ENCODE measurements at places on chromosomes 12 and 14.

GRCh38 chr14:66717561-66718140 is 209.7 kb downstream of the GPHN start:
- H3K27me3 ChIP-seq = no peaks in the 10 kb centered on the region
- DNase-seq = no peak

DNA sequence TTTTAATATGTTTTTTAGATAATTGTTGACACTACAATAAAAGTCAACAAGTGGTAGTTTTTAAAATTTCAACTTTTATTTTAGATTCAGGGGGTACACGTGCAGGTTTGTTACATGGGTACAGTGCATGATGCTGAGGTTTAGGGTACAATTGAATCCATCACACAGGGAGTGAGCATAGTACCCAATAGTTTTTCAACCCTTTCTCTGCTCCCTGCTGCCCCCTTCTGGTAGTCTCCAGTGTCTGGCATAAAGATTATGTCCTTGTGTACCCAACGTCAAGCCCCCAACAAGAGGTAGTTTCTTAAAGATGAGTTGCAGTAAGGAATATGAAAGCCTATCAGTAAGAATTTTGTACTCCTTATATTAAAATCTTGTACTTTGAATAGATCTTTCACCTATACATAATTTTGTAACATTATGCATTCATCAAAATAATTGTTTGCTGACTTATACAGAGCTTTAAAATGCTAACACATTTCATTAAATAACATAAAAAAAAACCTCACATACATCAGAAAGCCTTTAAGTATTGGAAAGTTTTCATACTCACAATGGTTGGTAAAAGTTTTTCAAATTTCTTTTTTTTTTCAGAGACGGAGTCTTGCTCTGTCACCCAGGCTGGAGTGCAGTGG is 5.4 kb upstream of the RALGAPA1 start:
- H3K4me3 ChIP-seq = no peak overlapping the region
- no peaks in the 10 kb centered on the region for H3K4me1 ChIP-seq
- no peak overlapping the region for H3K27ac ChIP-seq
- no peaks in the 10 kb centered on the region for H3K36me3 ChIP-seq
- H3K27me3 ChIP-seq = no peaks in the 10 kb centered on the region

DNA sequence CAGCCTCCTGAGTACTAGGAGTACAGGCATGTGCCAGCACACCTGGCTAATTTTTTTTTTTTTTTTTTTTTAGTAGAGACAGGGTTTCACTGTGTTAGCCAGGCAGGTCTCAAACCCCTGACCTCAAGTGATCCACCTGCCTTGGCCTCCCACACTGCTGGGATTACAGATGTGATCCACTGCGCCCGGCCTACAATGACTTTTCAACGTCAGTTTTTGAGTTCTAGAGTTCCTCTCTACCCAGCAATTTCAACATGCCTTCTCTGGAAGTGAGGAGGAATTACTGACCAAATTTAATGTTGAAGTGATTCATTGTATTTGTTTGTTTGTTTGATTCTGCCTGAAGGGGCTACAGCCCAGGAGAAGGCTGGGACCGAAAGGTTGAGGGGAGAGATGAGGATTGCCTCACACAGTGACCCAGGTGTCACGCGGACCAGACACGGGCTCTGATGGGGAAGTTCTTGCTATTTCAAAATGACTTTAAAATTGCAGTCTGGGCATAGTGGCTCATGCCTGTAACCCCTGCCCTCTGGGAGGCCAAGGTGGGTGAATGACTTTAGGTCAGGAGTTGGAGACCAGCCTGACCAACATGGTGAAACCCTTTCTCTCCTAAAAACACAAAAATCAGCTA is 8.6 kb upstream of the DENR start:
- H3K4me1 ChIP-seq = no peaks in the 10 kb centered on the region
- H3K27me3 ChIP-seq = no peaks in the 10 kb centered on the region
- no peak overlapping the region for H3K27ac ChIP-seq
- no peaks in the 10 kb centered on the region for H3K36me3 ChIP-seq
- no peak overlapping the region for H3K4me3 ChIP-seq

GRCh38 chr12:117282490-117282889 is 78.9 kb downstream of the NOS1 start:
- H3K27ac ChIP-seq = no peak overlapping the region
- no peaks in the 10 kb centered on the region for H3K36me3 ChIP-seq
- H3K4me1 ChIP-seq = no peaks in the 10 kb centered on the region
- DNase-seq = no peak
- H3K4me3 ChIP-seq = no peak overlapping the region
- H3K27me3 ChIP-seq = no peaks in the 10 kb centered on the region

GRCh38 chr12:43676183-43676813 is 82.3 kb downstream of the PUS7L start:
- H3K36me3 ChIP-seq = no peaks in the 10 kb centered on the region
- DNase-seq = no peak
- H3K4me3 ChIP-seq = no peak overlapping the region
- no peaks in the 10 kb centered on the region for H3K4me1 ChIP-seq
- H3K27me3 ChIP-seq = no peaks in the 10 kb centered on the region

DNA sequence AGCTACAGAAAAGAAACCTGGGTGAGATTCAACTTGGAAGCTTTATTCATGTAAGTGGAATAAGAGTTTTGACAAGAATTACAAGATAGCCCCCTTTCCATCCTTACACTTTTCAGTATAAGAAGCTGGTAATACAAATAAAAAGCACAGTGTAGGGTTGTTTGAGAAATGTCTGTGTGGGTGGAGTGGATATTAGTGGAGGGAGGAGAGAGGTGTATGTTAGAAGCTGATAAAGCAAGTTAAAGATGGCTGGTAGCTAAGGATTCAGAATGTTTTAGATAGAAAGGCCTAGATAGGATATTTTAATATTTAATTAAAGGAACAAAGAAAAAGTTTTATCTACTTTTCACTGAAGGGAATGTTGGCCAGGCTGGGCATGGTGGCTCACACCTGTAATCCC is 12.5 kb downstream of the CFAP54 start:
- peak overlapping the region; percentile 74 for H3K27ac ChIP-seq
- no peaks in the 10 kb centered on the region for H3K36me3 ChIP-seq
- H3K4me3 ChIP-seq = no peak overlapping the region
- no peaks in the 10 kb centered on the region for H3K27me3 ChIP-seq
- H3K4me1 ChIP-seq = no peaks in the 10 kb centered on the region

DNA sequence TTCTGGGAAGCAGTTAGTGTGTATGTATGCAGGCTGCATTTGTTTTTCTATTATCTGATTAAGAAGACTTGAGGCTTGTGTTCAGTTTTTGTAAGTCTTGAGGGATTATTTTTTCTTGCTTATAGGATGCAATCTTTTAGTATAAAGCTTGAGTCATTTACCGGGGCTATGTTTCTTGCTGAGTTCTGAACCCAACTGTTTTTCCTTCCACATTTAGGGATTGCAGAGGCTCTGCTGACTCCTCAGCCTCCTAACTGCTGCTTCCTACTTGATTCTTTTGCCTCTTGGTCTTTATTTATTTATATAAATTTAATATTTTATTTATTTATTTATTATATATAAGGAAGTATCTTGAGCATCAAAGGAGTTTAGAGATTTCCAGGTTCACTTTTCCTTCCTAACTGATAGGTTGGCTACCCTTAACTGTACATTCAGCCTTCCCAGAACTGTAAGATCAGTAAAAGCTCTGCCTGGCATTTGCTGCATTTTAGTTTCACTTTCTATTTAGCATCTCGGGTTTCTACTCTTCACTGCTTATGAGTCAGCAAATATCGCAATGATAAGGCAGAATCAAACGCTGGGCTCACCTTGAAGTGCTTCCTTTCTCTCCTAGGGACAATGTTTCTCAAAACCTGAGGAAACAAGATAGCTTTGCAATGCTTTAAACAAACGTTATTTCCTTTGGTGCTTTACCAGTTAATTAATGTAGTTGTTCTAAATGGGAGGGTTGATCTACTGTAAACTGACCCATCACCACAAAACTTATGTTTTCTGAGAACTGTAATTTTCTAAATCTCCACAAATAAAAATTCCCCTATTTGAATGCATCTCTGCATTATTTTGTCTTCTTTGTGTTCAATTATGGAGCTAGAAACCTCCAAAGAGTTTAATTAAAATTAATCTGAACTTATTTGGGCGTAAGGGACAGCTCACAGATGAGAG is 1183.7 kb upstream of the TMEM132C start:
- H3K27ac ChIP-seq = no peak overlapping the region
- no peak for DNase-seq
- peak overlapping the region; percentile 56 for H3K4me3 ChIP-seq

- no peaks in the 10 kb centered on the region for H3K4me1 ChIP-seq
- H3K4me3 ChIP-seq = no peak overlapping the region
- DNase-seq = no peak
- peaks cover 5% of the 10 kb centered on the region for H3K27me3 ChIP-seq
Measured at GRCh38 chr12:16613199-16613598, 7.2 kb upstream of the LMO3 start.

DNA sequence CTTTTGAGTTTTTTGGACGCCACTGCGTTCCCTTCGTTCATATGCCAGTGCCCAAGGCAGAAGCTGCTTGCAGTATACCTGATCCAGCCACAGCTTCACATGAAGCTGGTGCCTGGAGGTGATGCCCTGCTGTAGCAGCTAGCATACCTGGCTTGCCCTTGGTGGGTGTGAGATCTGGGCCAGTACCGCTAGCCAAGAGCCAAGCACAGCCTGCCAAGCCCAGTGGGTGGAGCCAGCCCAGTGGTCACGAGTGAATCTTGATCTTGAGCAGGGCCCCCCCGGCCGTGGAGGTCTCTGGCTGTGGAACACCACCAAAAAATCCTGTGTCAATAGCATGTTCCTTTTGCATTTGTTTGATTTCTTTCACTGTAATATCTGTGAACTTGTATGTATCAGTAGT is 7.3 kb upstream of the M6PR start:
- no peaks in the 10 kb centered on the region for H3K36me3 ChIP-seq
- no peaks in the 10 kb centered on the region for H3K27me3 ChIP-seq
- H3K4me3 ChIP-seq = no peak overlapping the region
- no peaks in the 10 kb centered on the region for H3K4me1 ChIP-seq
- no peak for DNase-seq

DNA sequence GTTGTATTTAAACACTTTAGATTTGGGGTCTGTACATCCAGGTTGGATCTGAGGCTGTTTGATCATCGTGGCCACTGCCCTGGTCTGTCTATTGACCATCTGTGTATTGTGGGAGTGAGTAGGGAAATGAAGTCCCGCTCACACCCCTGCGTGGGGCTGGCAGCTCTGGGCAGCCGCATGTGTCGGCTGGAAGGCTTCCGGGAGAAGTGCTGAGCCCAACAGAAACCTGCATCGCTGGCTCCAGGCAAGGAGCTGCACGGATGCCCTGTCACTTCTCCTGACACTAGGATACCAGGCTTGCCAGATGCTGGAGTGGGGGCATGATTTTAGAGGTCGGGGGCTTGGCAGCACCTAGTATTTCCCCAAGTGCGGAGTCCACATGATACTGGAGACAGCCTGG is 93.6 kb downstream of the PHETA1 start:
- H3K27ac ChIP-seq = no peak overlapping the region
- no peaks in the 10 kb centered on the region for H3K4me1 ChIP-seq
- no peaks in the 10 kb centered on the region for H3K36me3 ChIP-seq
- no peaks in the 10 kb centered on the region for H3K27me3 ChIP-seq

DNA sequence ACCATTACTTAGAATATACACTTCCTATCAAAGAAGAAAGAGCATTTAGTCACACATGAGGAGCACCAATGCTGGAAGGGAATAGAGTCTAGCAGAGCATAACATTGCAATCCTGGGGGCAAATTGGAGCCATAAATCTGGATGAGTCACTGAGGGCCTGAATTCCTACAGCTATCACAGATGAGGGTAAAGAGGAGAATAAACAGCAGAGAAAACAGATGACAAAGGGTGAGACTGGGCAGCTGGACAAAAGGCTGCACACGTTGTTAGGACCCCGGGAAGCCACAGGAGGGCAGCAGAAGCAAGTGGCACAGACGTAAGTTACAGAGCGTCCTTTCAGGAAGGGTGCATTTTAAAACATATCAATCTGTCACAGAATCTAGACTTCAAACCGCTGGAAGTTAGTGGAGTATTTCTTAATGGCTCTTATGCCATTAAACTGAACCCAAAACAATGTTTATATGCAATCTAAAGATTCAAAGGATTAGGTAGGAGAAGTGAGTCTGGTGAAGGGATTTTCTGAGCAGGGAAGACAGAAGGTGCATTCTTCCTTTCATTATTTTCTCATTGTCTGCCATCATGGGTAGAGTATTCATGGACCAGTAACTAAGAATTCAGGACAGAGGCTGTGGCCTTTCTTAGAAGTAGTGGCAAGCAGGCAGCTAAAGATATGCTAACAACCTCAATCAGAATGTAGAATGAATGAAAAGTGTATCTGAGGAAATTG is 159.8 kb upstream of the DAAM1 start:
- no peak overlapping the region for H3K27ac ChIP-seq
- no peaks in the 10 kb centered on the region for H3K27me3 ChIP-seq
- no peaks in the 10 kb centered on the region for H3K36me3 ChIP-seq

DNA sequence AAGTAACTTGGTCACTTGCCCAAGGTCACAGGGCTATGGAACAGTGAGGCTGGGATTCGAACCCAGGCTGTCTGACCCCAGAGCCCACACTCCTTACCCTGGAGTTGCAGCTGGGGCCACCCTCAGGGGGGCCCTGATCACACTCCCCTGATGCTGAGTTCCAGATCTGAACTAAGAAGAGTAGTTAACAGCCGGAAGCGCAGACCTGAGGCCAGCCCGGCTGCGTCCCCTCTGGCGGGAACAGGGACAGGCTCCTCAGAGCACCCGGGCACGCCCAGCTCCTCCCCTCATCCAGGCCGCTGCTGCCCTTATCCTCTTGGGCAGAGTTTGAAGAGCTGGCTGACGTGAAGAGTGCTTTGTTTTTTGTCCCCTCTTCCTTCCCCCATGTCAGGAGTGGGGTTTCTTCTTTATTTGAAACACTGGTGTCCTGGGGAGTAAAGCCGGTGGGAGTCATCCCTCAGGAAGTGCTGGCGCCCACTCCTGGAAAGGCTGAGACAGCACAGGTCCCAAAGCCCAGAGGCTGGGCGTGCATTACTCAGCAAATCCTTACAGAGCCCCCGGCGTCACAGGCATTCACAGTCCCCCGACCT is 8.7 kb downstream of the PHB2 start:
- peak overlapping the region; percentile 68 for H3K27ac ChIP-seq
- no peaks in the 10 kb centered on the region for H3K27me3 ChIP-seq
- H3K4me1 ChIP-seq = peaks cover 52% of the 10 kb centered on the region
- H3K4me3 ChIP-seq = peak overlapping the region; percentile 46
- peaks cover 14% of the 10 kb centered on the region for H3K36me3 ChIP-seq

GRCh38 chr14:76762411-76763095 is 1.3 kb downstream of the VASH1 start:
- H3K27ac ChIP-seq = peak overlapping the region; percentile 87
- DNase-seq = no peak
- H3K4me3 ChIP-seq = peak overlapping the region; percentile 51
- H3K4me1 ChIP-seq = peaks cover 46% of the 10 kb centered on the region
- H3K36me3 ChIP-seq = no peaks in the 10 kb centered on the region

GRCh38 chr12:132406493-132407450 is 77.4 kb upstream of the GALNT9 start:
- no peak overlapping the region for H3K27ac ChIP-seq
- no peak overlapping the region for H3K4me3 ChIP-seq
- no peaks in the 10 kb centered on the region for H3K4me1 ChIP-seq
- peak; percentile 15 for DNase-seq
- H3K36me3 ChIP-seq = no peaks in the 10 kb centered on the region
